ENCODE measurements at places on chromosomes 3 and 15. TPM values are rescaled to one million over a fixed set of nuclear protein-coding genes. Genes with fewer than 3 reads are reported as not detected.

The FSIP1 gene
- total RNA-seq: 13.8 TPM

The FMN1 gene
- total RNA-seq: 4.7 TPM

The KNG1 gene
- total RNA-seq: not detected

The OR5K4 gene
- total RNA-seq: not detected

The IQCF5 gene
- not detected for total RNA-seq

The ATP10A gene
- 2.5 TPM for total RNA-seq

The NMB gene
- total RNA-seq: 2.2 TPM

The TMCO5A gene
- total RNA-seq: not detected

The ZSCAN2 gene
- 34.7 TPM for total RNA-seq

The CYP8B1 gene
- not detected for total RNA-seq

The SEMA3B gene
- 5.3 TPM for total RNA-seq

The PLIN1 gene
- 0.31 TPM for total RNA-seq

The GHSR gene
- total RNA-seq: not detected

The PLA2G4D gene
- total RNA-seq: not detected

The DPPA2 gene
- total RNA-seq: not detected

The KLF15 gene
- 3.1 TPM for total RNA-seq

The SH3GL3 gene
- total RNA-seq: 121 TPM
